ENCODE measurements at places on chromosomes 3 and 15.

GRCh38 chr3:148034353-148034752, 625.2 kb downstream of the ZIC1 start:
- no peak for DNase-seq

GRCh38 chr3:115323380-115323779, 176.3 kb upstream of the ZBTB20 start:
- DNase-seq: no peak

DNA sequence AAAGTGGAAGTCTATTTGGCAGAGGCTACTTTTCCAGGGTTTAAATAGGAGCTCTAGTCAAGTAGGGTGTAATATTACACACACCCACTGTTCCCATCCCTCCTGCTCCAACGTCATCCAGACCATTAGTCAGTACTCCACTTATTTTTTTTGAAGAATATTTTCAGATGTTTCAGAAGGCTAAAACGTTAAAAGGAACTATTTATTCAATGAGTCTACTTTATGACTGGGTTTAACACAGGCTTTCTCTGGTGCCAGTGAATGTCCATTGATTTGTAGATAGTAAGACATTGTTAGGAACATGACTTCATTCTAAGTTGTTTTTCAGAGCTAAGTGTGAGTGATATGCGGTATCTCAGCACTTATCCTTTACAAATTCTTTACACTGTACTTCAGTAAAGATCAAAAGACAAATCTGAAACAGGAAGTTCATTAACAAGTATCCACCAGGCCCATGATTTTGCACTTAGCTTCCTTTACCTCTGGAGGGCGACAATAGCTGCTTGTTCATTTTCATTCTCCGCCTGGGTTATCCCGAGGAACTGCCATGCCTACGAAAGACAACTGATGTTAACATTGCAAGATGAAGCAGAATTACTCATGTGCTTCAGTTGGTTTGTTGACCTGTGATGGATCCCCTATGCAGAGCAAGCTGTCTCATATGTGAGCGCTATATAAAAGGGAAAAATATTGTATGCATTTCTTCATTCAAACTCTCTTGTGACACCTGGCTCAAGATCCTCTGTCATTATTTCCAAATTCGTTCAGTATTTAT, 158.7 kb downstream of the USP13 start:
- DNase-seq: peak; percentile 9

DNA sequence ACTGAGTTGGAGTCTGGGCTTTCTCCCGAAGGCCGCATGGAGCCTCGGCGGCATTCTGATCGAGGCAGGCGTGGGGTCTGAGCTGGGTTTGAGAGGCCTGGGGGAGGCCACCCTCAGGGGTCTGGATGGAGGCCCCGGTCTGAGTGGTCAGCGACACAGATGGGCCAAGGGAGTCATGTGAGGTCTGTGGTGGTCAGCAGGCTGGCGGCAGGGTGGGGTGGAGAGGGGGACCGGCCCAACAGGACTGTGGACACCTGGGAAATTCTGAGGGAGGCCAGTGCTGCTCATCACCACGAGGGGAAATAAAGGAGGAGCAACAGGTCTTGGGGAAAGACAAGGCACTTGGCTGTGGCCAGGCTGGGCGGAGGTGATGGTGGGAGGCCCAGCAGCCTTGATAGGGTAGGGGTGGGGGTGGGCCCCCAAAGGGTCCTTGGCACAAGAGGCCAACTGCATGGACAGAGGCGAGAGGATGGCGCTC, 16.2 kb downstream of the CTSH start:
- DNase-seq: no peak

DNA sequence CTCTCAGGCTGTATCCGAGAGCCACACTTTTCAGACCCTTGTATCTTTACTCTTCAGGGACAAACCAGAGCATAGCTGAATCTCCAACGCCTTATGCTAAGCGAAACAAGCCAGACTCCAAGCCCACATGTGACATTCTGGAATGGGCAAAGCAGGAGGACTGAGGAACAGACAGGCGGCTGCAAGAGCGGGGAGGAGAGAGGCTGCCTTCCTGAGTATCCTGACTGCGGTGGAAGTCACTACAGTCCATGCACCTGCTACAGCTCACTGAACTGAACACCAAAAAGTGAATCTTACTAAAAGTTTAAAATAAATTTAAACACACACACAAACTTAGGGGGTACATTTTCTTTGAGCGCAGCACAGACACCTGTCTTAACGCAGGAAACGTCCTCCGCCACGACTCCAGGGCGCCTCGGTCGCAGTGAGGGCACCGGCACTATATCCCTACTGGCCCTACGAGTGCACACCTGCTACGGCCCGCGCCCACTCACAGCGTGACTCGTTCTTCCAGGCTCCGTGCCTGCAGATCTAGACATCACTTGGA, 1.4 kb downstream of the CYFIP1 start:
- DNase-seq: no peak

DNA sequence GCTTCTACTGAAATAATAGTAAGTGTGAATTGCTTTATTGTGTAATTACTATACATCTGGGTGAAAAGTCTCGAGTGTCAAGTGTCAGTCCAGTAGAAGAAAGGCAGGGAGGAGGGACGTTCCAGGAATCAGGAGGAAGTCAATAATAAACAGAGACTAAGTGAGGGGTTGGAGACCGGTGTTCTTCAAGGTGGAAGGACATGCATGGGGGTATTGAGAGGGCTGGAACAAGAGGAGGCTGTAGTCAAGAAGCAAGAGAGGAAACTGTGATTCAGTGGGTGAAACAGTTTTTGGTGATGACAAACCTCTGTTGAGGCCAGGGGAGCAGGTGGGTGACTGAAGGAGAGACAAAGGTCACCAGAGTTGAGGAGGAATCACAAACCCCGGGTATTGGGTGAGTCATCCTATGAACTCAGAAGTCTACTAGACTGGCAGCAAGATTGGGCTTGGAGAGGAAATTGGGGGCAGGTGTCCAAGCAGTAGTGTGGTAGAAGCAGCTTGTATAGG, 11.6 kb upstream of the SCAMP5 start:
- DNase-seq: no peak

DNA sequence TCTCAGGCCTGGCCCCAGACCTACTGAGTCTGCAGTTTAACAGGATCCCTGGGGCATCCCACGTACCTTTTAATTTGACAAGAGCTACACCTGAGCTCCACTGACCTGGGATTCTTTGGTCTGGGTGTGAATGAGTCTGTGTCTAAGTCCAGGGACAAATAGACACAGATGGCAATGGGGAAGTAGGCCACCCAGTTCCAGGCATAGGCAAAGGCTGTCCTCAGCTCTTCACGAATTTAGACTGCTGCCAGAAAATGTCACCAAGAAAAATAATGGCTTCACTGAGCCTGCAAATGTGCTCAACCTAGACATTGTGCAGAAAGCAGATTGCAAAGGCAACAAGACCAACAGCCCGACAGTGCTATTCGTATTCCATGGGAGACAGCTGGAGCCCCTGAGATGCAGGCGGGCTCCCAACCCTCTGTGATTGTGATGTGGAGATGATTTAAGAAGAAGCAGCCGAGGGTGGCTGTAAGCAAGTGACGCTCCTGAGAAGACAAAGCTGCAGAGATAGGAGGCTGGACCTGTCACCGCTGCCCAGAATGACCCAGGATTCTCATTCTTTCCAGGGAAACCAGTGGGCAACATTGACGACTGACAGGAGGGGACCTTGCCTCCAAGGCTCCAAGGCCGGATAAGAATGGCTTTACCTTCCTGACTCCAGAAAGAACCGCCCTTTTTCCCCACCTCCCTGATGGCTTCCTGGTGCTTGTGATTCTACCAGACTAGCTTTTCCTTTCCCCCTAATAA, 39.8 kb upstream of the IREB2 start:
- no peak for DNase-seq

Data from KG1 (cell line).